ENCODE measurements at places on chromosomes 4 and X.

- DNase-seq = no peak
Measured at GRCh38 chr4:173270312-173271027, 63.7 kb downstream of the HMGB2 start.

- DNase-seq = peak; percentile 22
Measured at GRCh38 chrX:155534800-155535199, 76.4 kb upstream of the F8A3 start.

DNA sequence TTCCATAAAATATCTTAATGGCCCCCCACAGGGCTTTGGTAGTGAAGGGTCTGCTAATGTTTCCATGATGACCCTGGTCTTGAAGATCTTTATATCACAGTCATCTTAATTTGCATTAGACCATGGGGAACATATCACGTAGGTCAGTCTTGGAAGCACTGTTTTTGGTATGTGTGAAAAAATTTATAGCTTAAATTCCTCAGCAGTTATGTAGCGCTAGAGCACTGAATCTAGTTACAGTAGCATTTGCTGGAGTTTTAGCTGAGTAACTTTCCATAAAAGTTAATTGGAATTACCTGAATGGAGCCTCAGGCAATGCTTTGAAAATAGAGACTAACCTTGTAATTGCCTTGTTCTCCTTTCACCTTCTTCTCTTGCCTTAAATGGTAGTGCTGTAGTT is 648.8 kb downstream of the IQCM start:
- DNase-seq = no peak

DNA sequence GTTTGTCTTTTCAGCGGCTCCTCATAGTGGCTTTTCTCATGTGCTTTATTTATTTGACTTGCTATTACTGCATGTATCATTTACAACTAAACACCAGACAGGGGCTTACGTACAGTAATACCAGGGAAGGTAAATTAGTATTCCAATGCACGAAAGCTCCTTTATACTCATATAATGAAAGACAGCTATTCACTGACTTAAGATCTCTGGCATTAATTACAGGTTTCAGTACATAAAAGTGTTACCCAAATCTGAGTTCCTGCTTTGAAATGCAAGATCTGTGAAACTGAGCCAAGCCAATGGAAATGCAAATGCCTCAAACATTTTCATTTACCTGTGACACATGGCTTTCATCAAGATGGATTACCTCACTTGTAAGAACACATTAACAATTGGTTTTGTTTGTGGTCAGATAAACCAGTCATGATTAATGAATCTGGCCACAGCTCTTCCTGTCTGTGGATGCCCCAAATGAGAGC is 107.2 kb downstream of the ANAPC4 start:
- no peak for DNase-seq

DNA sequence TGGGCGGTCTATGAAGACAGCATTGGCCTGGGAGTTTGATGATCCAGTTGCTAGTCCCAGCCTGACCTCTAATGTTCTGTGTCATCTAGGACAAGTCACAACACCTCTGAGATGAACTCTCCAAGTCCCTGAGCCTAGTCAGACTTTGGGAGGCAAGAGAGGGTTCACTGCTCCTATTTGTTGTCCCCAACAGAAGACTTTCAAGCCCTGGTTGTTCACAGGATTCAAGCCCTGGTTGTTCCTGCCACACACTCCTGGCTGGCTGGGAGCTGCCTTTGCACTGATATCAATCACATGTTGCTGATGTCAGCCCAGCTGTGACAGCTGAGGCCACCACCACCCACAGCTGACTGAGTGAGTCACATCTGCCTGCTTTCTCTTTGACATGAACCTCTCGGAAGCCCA is 253.2 kb upstream of the RASGEF1B start:
- DNase-seq = peak; percentile 84

- peak; percentile 14 for DNase-seq
Measured at GRCh38 chr4:87516683-87517082, 12.5 kb downstream of the SPARCL1 start.

DNA sequence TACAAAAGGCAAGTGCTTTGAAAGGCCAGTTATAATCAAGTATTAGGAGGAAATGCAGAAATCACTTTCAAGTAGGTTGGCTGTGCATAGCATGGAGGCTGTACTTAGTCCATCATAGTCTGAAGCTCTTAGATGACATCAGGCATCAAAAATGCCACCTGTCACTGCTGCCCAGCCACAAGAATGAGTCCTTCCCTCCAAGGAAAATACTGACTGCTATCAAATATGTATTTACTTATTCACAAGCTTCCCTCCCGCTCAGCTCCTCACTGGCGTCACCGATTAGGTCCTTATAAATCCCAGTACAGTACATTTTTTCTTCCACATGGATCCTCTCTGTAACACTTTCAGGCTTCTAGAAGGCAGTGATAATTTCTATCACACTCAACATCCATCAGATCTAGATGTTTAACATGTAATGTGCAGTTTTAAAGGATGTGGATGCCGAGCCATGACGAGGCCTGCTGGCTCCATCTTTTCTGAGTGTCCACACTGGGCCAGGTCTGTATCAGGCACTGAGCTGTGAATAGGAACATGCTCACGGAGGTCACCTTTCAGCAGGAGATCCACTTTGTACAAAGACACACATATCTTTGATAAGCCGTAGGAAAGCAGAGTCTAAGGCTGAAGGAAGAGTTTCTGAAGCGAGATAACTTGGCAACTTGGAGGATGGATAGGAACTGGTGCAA is 121.9 kb downstream of the PALLD start:
- DNase-seq = no peak
